HCEC 1CT (cell line): ENCODE measurements at places on chromosomes 11 and 22.

- no peak for DNase-seq
Measured at GRCh38 chr11:105208019-105208418, 68.5 kb upstream of the CARD18 start.

DNA sequence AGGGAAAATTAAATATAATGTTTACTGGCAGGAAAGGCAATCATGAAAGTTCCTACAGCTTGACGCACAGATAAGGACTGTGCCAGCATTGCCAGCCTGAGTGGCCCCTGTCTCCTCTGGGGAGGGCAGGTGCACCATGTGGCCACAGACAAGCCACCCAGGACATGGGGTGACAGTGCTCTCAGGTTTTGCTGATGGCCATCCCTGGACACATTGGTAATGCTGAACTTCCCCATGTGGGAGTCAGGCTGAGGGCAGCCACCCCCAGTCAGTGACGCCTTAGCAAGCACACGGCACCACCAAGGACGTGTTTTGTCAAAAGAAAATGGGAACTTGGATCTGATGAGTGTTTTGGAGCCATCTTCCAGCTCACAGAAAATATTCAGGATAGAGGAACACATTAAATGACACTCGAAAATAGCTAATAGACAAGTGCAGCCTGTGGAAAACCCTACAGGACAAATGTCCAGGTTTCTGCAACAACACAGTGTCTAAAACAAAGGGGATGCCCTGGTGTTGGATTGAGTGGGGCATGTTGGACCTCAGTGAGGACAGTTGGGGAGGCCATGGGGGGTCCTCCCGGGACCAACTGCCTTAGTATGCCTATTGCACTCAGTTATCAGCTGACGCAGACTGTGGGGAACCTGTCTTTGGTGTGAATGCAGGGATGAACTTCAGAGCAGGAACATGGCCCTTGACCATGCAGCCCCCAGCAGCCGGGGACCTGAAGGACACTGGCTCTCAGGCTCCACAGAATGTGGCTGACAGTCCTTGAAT is 1450.5 kb downstream of the BRD1 start:
- DNase-seq: no peak

GRCh38 chr11:65422633-65423515 is at the start of gene NEAT1:
Gene NEAT1 (plus strand): TSS chr11:65422798.
- peak; percentile 94 for DNase-seq

DNA sequence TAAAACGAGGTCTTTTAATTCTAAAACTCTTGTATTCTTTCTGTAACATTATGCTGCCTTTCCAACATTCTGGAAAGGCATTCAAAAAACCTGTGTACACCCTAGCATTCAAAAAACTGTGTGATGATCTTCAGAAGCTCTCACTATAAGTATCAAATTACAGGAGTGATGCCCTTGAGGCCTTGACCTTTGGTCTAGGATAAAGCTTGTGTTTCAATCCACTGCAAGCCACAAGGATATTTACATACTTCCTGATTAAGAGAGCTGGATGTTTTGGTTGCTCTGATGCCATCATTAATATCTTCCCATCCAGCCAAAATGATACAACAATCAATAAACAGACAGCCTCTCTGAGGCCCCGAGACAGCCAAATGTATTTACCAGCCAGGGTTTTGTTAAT is 11.9 kb downstream of the CLPB start:
- no peak for DNase-seq

DNA sequence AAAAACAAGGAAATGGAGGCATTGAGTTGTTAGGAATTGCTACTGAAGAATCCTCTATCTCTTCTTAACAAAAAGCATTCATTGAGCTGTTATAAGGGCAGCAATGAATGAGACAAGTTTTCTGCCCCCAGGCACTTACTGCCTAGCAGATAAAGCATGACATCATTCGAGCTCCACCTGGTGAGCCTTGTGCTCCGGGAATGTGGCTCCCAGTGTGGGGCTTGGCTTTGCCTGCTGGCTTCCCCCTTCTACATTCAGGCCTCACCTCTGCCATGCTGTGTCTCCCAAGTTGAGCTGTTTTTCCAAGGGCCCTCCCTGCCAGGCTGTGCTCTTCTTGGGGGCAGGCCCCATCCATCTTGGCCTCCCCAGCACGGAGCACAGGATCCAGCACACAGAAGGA is 56.9 kb upstream of the EIF3D start:
- no peak for DNase-seq
